ENCODE measurements at places on chromosomes 3 and 15.

GRCh38 chr3:56748663-56749231, 53.0 kb downstream of the ARHGEF3 start:
- DNase-seq: no peak

DNA sequence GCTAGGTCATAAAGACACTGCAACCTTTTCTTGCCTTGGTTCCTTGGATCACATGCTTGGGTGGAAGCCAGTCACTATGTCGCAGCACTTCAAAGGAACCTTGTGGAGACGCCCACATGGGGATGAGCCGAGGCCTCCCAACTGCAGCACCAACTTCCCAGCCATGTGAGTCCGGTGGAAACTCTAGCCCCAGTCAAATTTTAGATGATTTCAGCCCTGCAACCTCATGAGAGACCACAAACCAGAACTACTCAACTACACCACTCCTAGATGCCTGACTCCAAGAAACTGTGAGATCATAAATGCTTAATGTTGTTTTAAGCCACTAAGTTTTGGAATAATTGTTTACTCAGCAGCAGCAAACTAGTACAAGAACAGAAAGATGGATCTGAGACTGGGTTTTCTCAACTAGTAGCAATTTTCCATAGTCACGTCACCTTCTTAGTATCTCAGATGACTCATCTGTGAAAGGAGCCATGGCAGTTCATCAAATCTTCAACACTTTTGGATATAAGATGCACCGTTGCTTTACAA, 86.5 kb downstream of the MB21D2 start:
- DNase-seq: no peak

GRCh38 chr3:48404440-48405342, 25.2 kb downstream of the PLXNB1 start:
- DNase-seq: no peak

- DNase-seq: peak; percentile 90
These were observed at the start of gene VWA5B2 for GRCh38 chr3:184229394-184230080. TSS of gene VWA5B2 (plus strand) at chr3:184229585. CDS start at chr3:184230529, 944 bp downstream.

DNA sequence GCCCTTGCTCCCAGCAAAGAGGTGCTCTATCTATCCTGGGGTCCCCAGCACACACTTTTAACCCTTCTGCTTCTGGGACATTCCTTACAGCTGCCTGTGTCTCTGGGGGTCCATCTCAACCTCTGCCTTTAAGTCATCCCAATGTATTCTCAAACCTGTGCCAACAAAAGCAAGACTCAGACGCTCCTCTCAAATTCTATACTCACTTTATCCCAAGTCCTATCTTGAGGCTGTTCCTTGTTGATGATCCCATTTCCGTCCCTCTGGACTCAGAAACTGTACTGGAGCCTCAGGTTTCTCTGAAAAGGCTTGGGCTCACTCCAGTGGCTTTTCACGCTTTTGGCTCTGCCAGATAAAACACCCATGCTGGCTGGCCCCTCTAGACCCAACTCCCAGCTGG, 69.7 kb downstream of the XXYLT1 start:
- DNase-seq: no peak

DNA sequence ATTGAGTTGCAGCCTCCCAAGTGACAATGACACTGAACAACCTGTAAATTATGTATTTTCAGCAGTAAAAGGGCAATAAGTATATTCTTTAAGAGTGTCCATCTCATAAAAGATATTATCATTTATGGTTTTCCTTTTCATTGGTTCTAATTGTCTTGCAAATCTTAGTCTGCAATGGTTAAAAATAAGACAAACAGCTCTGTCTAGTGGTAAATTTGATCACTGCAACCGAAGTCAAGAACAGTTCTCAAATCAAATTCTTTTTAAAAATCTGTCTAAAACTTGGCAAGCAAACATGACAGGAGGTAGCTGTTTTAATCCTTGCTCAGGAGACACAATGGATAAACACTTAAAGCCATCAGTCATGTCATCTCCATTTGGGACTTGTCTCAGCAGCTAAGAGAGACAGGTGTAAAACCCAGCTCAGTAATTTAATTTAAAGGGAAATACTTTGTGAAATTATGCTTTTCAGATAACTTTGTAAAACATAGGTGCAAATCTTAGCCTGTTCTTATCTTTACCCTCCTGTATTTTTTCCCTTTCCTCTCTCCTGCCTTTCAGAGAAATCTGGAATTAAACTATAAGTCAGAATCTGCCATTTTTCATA, 150.3 kb upstream of the ARHGEF26 start:
- DNase-seq: no peak

DNA sequence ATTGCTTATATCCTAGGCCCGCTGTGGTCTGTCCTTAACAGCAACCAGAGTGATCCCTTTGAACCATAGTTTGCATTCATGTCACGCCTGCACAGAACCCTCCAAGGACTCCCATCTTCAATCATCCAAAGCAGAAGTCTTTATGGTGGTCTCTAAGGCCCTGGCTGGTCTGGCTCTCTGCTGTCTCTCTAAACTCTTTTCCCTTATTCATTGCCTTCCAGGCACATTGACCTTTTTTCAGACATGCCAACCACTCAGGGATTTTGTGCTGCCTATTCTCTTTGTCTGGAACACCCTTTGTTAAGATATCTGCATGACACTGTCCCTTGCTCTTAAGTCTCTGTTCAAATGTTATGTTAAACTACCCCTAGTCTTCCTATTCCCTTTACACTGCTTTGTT, 21.9 kb upstream of the ZBTB47 start:
- no peak for DNase-seq

GRCh38 chr3:56923526-56924224, 121.9 kb upstream of the ARHGEF3 start:
- no peak for DNase-seq

DNA sequence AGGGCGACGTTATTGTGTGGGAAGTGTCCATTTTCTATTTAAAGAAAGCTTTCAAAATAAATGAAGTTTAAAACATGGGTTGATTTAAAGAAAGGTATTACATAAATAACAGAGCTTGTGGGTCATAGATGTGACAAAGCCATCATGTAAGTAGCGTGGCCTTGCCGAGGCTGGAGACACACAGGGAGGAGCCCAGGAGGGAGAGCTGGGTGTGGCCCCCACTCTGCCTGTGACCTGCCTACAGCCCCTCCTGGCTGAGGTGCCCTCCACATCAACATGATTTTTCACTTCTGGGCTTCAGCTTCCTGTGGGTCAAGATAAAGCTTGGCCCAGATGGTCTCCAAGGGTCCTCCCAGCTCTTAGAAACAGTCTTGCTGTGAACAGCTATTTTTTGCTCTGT, 12.5 kb upstream of the MGLL start:
- DNase-seq: no peak

DNA sequence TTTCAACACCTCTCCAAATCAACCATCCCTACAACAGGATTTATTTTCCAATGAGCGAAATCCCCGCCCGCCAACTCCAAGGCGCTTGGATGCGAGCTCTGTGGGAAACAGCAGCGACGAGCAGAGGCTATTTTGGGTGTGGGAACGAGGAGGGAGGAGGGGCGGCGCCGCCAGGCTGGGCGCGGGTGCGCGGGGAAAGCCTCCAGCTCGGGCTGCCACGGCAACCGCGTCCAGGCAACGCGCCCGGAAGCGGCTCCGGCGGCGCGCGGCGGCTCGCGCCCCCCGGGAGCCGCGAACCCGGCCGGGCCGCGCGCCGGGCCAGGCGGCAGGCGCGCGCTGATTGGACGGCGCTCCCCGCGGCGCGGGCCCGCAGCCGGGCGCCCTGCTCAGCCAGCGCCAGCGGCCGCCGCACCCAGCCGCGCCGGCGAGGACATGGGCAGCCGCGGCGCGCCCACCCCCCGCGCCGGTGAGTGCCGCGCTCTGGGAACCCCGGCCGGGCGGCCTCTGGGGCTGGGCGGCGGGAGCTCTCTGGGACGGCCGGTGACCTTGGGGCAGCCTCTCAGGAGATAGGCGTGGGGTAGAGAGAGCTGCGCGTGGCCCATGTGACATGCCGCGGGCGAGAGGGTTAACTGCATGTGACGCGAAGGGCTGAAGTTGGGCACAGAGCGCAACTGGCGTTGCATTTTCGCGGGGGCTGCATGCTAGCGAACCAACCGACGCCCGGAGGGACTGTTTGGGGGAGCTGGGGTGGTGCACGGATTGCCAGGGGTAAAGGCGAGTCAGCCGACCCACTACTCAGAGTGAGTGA, at the start of gene FAM81A:
FAM81A (plus strand) TSS at position 370 of the 808 bp plus-strand sequence. CDS start 20,441 bp downstream, outside the sequence.
- peak; percentile 94 for DNase-seq

- no peak for DNase-seq
These were observed at the start of gene ISLR for GRCh38 chr15:74173380-74174218. TSS of gene ISLR (plus strand) at chr15:74173710. CDS start at chr15:74174859, 1,149 bp downstream.

DNA sequence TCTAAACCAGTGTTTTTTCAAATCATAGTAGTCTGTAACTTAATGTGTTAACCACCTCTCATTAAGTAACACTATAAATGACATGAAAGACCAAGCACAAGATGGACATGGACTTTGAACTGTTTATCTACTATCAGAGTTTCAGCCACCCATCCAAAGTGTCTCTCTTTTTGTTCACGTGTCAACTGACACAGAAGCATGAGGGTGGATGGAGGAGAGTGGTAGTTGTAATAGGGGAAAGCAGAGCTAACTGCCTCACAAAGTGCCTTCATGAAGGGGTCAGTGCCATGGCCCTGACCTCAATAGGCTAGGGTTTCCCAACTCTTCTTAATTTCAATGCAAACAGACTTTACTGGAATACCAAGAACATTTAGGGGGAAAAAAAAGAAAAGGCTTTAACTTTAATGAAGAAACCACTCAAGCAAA, 32.1 kb upstream of the TRPM7 start:
- DNase-seq: no peak

DNA sequence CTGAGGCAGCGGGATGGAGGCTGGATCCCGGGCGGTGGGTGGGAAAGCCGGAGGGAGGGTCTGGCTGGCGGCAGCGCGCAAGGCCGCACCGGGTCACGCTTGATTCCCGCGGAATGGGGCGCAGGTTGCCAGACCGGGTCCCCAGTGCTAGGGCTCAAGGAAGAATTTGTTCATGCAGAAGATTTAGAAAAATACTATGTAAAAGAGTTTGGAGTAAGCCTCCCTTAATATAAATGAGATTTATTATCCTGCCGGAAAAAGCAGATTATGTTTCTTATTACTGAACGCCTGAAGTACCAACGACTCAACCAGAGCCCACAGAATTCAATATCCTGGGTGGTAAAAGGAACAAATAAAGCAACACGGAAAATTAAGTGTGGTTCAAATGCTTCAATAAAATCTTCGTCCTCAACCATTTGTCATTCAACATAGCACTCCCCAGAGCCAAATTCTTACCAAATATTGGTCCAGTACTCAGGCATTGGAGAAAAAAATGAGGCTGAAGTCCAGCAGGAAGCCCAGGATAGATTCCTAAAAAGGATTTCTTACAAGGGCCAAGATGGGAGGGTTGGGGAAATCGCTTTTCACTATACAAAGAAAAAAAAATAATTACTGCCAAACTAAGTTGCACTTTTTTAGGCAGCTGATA, 1.2 kb upstream of the ZBTB20 start:
- no peak for DNase-seq

DNA sequence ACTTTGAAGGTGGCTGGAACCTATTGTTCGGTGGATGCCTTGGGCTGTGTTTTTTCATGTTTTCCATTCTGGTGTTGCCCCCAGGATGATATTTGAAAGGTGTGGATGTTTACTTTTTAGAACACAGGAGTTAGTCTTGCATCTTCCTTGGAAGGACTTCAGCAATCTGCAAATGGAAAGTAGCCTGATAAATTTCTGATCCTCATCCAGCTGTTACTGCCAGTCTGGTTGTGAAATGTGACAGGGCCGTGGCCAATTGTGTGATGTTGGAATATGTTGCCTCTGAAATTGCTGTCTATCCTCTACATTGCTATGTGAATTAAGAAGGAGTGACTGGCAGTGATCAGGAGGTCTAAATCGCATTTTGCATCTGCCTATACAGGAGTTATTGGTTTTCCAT, 382.5 kb upstream of the C2CD4B start:
- no peak for DNase-seq

- no peak for DNase-seq
These were observed 165.5 kb upstream of the LRRN1 start for GRCh38 chr3:3633761-3634160.

DNA sequence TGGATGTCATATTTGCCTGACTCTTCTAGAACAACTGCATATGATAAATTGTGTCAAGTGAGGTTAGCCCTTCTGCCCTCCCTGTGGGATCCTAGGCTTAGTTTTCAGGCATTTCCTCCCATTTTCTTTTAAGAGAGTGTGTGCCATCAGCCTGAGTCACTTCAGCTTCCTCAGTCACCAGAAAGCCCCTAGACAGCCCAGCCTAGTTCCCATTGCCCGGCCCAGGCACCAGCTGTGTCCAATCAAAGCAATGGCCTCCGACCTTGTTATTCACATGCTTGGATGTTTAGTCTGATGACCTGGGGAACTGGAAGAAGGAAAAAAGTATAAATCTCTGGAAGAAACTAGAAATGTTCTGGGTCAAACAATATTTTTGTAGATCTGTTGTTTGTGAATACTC, 221.9 kb upstream of the LRIG1 start:
- no peak for DNase-seq

DNA sequence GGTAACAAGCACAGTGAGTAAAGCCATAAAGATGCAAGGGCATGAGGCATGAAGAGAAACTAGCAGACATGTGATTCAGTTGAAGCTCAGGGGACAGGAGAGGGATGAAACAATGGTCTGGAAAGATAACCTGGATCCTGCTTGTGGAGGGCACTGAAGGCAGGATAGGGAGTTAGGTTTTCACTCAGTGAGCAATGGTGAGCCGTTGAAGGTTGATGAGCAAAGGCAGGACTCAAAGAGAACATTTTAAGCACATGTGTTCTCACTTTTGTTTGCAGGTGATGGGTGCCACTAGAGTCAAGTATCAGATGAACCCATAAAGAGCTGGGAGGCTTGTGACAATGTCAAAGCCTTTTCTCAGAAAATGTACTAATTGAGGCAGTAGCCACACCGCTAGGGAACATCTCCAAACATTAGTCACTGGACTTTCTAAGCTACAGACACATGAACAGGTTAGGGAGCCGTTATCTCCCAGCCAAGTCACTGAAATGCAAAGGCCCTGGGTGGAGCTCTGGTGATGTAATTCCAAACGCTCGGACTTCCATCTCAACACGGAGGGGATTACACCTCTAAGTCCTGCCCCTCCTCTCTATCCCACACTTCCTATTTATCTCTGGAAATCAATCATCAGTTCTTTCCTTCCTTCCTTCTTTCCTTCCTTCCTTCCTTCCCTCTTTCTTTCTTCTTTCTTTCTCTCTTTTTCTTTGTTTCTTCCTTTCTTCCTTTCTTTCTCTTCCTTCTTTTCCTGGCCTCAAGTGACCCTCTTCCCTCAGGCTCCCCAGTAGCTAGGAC, 22.7 kb downstream of the KLHL6 start:
- no peak for DNase-seq

All from germinal center (tissue), 1 donor.